ENCODE measurements at places on chromosomes 7 and 10.

GRCh38 chr10:5532307-5532605 lies 7.5 kb downstream of the CALML3 start:
- DNase-seq: no peak

GRCh38 chr10:100303724-100304319 lies 17.3 kb upstream of the BLOC1S2 start:
- peak; percentile 38 for DNase-seq

GRCh38 chr7:156493942-156494341 lies 146.6 kb upstream of the RNF32 start:
- DNase-seq: no peak

DNA sequence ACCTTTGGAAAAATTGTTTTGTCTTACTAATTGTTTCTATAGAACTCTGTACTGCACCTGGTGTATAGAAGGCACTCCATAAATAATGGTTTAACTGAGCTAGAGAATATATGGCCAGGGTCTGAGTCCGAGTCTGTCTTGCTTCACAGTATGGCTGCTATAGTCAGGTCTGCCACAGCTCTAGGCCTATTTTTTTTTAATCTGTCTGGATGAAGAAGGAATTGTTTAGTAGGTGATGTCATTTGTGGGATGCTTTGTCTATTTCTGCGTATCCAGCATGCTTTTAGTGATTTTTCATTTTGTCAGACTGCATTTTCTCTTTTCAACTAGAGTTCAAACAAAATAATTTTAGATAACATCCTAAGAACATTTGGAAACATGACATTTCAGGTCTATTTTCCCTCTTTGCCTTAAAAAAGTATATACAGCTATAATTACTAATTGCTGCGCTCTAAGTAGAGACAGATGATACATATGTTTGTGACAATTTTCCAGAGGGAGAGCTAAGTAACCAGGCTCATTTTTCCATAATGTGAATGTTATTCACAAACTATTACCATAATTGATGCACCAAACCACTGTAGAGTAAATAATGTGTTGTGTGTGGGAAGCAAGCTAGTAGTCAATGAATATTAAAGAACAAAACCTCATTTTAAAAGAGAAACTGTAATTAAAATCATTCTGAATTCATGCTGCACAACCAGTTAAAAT lies 361.7 kb downstream of the AUTS2 start:
- DNase-seq: no peak

DNA sequence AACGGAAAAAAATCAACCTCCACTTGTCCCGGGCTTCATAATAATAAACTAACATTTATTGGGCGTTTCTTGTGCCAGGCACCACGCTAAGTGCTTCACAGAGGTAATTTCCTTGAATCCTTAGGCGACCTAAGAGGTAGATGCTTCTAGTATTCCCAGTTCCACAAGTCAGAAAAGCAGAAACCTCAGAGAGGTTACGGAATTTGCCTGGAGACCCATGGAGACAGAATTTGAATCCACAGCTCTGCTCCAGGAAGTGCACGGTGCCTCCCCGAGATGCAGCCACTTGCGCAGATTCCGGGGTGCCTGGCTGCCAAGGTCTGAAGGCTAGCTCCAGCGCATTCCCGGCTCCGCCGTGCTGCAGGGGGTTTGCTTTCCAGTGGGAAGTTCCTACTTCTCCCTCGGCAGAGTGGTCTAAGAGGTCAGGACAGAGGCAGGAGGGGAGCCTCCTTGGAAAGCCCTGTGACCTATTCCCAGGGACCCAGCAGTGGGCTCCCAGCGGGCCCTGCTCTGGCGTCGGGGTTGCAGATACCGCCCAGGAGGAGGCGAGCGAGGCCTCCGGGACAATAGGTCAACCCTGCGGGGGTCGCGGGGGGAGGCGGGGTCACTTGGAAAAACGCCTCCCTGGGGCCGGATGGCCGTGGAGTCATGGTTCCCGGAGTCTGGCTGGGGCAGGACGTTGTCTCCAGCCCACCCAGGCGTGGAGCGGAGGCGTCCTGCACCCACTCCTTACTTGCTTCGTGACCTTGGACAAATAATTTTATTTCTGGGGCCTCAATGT lies 10.1 kb upstream of the NKX2-3 start:
- no peak for DNase-seq

DNA sequence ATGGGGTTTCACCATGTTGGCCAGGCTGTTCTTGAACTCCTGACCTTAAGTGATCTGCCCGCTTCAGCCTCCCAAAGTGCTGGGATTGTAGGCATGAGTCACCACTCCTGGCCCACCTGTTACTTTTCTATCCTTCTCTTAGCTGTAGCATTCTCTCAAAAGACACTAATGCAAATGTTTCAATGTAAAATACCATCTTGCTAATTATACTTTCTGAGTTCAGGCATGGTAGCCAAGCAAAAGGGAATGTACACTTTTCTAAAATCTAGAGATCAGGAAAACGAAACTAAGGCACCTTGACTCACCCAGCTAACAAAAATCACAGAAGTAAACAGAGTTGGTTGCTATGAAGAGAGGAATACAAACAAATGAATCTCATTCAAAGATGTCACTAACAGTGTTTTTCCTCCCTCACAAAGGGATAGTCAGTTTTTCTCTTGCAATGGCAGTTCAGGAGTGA lies 401.0 kb upstream of the NRP1 start:
- no peak for DNase-seq

All from D721Med (cell line).